ENCODE measurements at places on chromosomes 11 and 22.

GRCh38 chr11:67366546-67366945, 6.9 kb downstream of the CLCF1 start:
- DNase-seq: no peak

DNA sequence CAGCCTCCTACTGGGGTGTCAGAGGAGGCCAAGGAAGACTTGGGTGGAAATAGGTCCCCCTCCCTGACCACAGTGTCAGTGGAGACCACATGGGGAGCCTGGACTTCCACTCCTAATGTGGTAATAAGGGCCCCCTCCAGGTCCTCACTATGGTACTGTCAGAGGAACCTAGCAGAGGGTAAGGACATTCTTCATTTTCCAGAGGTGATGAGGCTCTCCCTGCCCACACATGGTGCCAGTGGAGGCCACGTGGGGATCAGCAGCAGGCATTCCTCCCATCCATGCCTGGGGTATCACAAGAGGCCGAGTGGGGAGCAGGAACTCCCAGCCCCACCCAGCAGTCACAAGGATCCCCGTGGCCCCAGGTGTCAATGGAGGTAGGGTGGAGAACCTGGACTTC, 6.5 kb upstream of the CLDN5 start:
- DNase-seq: no peak

GRCh38 chr11:4862447-4863236, 13.6 kb upstream of the OR51S1 start:
- DNase-seq: no peak

- DNase-seq: no peak
Observed at GRCh38 chr11:92751594-92751993, 217.9 kb upstream of the MTNR1B start.

GRCh38 chr11:76559346-76559745, 111.2 kb downstream of the LRRC32 start:
- DNase-seq: no peak

DNA sequence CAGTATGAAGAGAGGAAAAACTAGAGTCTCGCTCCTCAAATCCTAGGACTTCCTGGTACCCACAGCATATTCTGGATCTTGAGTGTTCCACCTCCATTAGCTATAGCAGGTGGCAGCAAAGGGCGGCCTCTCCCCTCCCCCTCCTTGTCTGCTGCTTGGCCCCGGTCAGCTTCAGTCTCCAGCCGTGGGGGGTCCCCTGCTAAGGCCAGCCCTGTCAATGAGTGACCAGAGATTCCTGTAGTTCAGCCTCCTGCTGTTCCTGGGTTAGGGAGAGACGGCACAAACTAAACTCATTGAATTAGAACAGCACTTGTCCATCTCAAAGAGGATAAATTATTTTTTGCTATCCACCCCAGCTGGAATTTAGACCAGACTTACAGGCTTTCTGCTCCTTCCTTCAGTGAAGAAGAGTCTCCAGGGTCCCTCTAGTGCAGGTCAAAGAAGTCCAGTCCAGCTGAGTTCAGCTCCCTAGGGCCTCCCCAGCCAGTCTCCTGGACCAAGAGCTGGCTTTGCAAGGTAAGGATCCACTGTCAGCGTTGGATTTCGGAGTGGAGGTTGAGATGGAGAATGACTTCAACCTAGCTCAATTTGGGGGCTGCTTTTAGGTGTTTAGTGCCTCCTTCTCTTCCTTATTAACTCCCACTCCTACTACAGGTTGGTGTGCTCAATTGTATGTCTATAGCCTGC, 1.1 kb upstream of the PHLDB1 start:
- DNase-seq: no peak

GRCh38 chr11:83782329-83782728, 496.2 kb upstream of the CCDC90B start:
- no peak for DNase-seq

- no peak for DNase-seq
Observed at GRCh38 chr11:91860661-91861060, 364.0 kb upstream of the FAT3 start.

DNA sequence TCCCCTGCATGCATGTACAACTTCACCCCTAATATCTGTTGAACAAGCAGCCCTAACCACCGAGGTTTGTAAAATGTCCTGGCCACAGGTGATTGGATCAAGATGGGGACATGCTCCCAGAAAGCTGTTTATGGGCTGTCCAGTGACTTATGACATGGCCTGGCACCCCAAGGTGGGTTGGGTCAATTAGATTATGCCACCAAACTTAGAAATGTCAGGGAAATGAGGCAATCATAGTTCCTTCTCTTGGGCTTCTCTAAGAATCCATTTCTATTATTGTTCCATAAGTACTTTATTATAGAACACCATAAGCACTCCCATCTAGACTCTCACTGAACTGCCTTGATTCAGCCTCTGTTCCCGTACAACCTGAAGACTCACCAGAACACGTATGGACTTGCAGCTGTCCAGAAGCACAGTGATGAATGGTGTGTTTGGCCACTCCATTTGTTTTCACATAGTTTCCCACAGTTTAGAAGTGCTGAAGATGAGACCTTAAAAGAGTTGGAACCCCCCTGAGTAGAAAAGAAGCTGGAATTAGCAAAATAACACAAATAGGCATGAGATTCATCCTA, 45.5 kb upstream of the OLFML1 start:
- DNase-seq: no peak

DNA sequence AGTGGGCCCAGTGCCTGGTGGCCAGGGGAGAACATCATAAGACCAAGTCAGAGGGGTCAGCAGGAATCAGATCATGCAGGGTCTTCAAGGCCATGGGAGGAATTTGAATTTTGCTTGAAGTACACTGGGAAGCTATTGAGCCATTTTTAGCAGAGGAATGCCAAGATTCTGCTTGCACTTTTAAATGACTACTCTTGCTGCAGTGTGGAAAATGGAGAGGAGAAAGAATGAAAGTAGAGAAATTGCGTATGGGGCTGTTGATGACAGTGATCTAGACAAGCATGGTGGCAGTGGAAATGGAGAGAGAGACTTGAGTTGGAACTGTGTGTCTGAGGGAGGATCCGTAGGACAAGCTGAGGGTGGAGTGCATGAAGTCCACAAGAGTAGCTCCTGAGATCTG, 128.1 kb downstream of the WNT7B start:
- DNase-seq: no peak

DNA sequence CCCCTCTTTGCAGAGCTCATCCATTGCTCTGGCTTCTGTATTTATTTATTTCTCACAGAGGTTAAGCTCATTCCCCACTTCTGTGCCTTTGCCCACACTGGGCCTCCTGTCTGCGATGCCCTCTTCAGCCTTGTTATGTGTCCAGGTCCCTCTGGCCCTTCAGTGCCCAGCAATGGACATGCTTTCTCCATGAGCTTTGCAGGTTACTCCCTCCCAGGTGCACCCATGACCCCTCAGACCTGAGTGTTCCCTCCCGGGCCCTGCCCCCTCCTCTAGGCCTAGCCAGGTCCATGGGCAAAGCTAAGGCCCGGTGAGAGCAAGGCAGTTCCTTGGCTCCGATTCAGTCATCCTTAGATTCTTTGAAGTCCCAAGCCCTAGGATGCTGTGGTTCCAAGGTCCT, 17.5 kb upstream of the ARHGEF17 start:
- no peak for DNase-seq

DNA sequence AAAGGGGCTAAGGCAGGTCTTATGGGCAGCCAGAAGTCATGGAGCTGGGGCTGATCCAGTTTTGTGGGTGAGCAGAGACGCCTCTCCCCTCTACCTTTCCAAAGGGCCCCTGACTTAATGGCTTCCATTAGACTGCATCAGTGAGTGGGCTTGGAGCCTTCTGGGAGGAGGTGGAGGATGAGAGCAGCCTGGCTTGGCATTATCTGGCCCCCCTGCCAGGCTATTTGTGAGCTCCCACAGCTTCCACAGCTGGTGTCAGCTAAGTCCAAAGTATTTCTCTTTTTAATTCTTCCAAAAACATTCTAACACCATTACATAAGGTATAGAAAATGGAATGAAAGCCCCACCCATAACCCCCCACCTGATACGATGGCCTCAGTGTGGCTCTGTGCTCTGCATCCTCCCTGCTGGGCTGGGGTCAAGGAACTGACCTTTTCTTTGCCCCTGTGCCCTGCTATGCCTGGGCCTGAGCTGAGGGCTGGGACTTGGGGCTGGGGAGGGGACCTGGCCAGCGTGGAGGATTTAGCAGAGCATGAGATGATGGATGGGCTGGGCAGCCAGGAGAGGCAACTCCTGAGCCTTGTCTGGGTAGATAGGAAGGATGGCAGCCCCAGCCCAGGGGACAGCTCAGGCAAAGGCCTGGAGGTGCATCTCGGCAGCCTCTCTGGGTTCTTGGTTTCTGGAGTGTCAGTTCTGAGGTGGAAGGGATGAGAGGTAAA, 4.0 kb downstream of the AIFM3 start:
- no peak for DNase-seq

GRCh38 chr11:19242179-19242932, 1.6 kb upstream of the E2F8 start:
- DNase-seq: no peak

DNA sequence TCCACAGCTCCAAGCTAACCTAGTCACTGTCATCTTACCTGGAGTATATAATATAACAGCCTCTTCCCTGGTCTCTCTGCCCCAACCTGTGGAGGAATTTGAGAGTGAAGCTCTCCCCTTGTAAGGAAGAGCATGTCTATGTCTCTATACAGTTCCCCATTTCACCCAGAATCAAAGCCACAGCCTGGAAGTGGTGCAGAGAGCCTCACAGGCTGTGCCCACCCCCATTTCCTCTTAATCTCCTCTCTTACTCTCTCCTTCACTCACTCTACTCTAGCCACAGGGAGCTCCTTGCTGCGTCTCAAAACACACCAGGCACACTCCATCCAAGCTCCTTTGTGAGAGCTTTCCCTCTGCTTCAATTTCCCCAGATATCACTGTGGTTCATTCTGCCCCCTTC, 302.5 kb upstream of the ISX start:
- no peak for DNase-seq

- no peak for DNase-seq
Observed at GRCh38 chr22:23520863-23521440, 59.1 kb downstream of the IGLL1 start.

GRCh38 chr11:7246179-7246578, 5.5 kb upstream of the SYT9 start:
- DNase-seq: no peak

- DNase-seq: no peak
Observed at GRCh38 chr11:102683277-102683676, 22.3 kb downstream of the MMP27 start.

GRCh38 chr11:104549019-104549418, 349.2 kb downstream of the CASP12 start:
- DNase-seq: no peak

DNA sequence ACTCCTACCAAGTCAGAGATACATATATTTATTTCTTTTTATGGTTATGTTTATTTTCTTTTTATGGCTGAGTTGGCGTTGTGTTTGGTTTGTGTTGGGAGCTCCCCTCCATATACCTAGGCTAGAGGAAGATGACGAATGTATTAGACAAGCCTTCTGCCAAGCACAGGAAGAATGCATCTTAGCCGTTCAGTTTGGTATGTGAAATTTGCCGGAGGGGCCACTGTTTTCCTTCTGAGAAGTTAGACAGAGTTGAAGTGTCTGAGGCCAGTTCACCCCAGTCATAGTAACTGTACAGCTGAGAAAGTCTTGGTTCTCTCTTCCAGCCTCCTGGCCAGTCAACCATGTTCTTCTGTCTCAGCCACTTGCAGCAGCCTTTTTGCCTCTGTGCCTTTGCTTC, 29.8 kb downstream of the TEAD1 start:
- DNase-seq: no peak

DNA sequence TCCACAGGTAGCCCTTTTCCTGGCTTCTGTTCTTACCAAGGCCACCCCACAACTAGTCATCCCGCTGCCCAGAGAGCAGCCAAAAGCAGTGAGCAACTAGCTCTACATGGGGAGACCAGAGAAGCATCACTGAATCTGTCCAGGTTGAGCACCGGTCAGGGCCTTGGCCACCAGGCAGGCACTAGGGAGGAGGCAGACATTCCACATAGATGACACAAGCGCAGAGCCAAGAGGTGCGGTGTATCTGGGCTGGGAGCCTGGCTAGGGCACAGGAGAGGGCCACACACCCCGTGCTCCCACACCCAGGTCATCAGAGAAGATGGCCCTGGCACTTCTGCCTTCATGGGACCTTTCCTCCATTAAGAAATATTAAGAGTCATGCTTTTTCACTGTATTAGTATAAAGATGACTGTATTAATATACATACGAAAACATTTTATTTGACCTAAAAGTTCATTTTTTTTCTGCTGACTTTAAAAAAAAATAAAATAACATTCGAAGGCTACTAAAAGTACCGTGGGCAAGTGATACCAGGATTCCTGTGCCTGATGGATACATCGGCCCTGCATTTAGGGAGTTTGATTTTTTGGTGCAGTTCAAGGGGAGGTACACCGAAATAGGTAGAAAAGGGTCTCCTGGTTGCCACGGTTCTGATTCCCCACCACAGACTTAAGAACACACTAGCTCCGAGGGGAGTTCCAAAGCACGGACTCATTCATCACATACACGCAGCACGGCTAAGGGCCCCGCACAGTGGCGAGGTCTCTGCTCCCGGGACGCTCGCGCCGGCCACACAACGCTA, 1.2 kb downstream of the DGCR2 start:
- DNase-seq: no peak

- no peak for DNase-seq
Observed at GRCh38 chr22:28831140-28832072, 31.0 kb upstream of the XBP1 start.

- DNase-seq: no peak
Observed at GRCh38 chr22:28505416-28506149, 174.1 kb downstream of the TTC28 start.

DNA sequence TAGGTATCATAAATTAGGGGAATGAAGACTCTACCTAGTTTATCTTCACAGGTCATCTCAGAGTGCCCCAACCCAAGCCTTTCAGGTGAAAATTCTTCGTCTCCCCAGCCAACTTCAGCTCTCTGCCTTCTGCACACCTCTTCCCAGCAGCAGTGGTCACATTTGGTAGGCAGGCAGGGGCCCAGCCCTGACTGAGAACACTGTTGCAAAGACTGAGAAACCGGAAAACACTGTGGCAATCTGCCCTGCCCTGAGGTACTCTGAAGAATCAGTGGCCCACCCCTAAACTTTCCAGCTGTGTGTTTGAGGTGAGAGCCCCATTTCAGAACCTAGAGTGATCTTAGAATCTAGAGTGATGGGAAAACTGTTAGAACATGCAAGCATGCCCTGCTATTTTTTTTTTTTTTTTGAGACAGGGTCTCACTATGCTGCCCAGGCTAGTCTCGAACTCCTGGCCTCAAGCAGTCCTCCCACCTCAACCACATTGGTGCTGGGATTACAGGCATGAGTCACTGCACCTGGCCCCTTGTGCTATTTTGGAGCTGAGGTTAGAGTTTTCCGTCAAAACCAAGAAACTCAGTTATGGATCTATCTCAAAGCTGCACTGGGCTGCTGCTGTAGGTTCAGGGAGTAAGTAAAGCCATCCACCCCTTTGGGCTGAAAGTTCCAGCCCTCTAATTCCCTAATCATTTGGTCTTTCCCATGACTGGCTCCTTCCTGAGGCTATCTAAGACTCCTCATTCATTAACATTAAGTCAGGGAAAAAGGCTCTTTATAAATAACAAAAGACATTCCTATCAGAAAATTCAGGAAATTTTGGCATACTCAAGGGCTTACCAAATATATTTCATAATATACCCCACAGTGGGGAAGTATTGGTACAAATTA, 1.7 kb upstream of the LDHA start:
- no peak for DNase-seq

GRCh38 chr11:48074425-48075181, 94.2 kb downstream of the PTPRJ start:
- no peak for DNase-seq
